ENCODE measurements at places on chromosomes 1 and 21.

DNA sequence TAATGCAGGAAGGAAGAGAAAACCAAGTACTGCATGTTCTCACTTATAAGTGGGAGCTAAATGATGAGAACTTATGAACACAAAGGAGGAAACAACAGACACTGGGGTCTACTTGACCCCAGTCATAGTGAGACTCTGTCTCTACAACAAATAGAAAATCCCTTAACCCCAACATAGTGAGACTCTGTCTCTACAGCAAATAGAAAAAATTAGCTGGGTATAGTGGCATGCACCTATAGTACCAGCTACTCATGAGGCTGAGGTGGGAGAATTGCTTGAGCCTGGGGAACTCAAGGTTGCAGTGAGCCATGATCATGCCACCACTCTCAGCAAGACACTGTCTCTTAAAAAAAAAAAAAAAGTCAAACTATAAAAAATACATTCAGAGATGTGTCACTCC is 42.7 kb downstream of the GIPC2 start:
- no peak for DNase-seq

DNA sequence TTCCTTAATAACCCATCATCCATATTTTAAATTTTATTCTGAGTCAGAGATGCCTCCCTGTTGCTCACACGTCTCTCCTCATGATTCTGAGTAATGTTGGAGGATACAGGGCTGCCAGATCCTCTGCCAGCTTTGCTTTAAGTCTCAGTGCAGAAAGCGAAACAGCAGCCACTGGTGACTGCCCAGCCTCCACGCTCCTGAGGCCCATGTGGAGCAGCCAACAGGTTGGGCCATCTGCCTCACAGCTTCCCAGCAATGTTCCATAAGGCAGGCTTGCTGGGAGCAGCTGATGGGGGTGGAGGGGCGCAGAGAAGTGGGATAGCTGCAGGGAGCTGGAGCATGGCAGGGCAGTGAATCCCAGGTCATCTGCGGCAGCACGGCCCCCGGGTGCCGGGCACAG is 104.2 kb downstream of the IGSF21 start:
- no peak for DNase-seq

DNA sequence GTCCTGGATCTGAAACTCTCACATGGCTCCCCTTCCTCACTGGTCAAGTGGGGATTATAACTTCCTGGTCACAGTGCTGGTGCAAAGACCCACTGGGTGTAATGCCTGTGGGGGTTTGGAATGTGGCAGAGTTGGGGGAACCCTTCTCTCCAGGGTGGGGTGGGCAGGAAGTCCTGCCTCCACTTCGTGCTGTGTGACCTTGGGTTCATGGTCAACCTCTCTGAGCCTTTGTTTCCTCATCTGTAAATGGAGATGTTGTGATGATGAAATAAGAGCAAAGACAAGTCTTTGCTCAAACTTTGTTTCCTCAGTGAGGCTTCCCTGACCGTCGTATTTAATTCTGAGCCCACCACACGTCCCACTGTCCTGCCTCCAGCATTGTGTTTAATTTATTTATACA is 564.7 kb downstream of the PTPRU start:
- DNase-seq: no peak

GRCh38 chr1:63010913-63011660 is 227.2 kb downstream of the ATG4C start:
- DNase-seq: no peak

DNA sequence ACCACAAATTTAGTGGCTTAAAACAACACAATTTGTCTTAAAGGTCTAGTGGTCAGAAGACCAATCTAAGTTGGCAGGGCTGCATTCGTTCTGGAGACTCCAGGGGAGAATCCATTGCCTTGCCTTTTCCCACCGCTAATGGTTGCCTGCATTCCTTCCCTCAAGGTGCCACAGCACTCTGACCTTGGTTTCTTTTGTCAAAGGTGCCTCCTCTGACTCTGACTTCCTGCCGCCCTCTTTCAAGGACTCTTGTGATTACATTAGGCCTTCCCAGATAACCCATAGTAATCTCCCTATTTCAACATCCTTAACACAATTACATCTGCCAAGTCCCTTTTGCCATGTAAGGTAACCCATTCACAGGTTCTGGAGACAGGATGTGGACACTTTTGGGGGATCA is 145.3 kb downstream of the S1PR1 start:
- DNase-seq: no peak

- no peak for DNase-seq
Measured at GRCh38 chr1:230827801-230828200, 40.5 kb downstream of the C1orf198 start.

DNA sequence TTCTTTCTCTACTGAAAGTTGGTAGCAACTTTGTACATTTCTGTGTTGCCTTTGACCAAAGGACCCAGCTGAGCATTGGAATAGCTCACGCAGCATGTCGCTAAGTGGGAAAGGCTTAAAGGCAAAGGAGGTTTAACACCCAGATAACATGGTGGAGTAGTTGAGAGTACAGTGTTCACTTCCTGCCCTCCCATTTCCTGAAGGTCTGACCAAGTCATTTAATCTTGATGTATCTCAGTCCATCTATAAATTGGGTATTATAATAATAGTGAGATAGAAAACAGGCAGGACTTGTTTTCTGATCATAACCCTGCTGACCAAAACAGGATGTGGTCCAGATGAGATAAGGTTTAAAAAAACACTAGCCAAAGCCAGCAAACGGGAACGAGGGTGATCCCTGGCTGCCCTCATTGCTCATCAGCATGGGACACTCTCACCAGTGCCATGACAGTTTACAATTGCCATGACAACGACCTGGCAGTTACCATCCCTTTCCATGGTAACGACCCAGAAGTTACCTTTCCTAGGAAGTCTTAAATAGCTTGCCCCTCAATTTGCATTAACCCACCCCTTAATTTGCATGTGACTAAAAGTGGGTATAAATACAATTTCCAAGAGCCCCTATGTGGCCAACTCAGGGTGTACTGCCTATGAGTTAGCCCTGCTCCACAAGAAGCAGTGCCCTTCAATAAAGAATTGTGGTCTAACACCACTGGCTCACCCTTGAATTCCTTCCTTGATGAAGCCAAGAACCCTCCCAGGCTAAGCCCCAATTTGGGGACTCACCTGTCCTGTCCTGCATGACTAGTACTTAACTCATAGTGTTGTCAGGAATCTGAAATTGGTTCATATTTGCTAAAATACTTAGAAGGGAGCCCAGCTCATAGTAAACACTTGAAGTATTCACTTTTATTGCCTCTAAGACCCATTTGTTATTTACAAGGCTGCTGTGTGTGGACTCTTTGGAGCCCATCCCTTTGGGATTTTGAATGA is 28.4 kb upstream of the FHAD1 start:
- no peak for DNase-seq

- DNase-seq: no peak
Measured at GRCh38 chr1:8382051-8382505, 64.2 kb downstream of the SLC45A1 start.

GRCh38 chr1:22143065-22144033 is at the start of gene WNT4:
WNT4 (minus strand) TSS chr1:22143097; CDS start chr1:22142922, 175 bp downstream.
- no peak for DNase-seq

DNA sequence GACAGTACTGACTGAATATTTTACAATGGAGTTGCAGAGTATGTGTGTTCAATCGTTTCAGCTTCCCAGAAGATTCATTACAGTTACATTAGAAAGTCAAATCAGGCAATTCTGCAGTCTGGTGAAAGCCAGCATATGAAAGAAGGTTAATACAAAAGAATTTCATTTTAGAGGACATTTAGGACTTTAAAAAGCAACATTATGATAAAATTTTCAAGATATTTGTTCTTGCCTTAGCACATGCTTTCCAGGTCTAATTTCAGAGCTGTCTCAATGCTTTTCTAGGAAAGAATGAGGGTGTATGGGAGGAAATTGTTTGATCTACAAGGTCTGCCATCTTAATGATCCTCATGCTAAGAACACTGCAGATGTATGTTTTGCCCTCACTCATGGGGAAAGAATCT is 63.2 kb downstream of the RERE start:
- no peak for DNase-seq

Measured in stimulated activated CD4-positive, alpha-beta T cell treated with anti-CD3 and anti-CD28 coated beads, Interleukin-1b, Interleukin-23, amount 100 ng/mL, for 1 hour (primary cell).